ENCODE measurements at places on chromosomes 7 and 10.

GRCh38 chr10:78455236-78455635 is 421.6 kb downstream of the RPS24 start:
- no peak for DNase-seq

GRCh38 chr10:17847585-17848296 is 38.6 kb downstream of the MRC1 start:
- peak; percentile 48 for DNase-seq

DNA sequence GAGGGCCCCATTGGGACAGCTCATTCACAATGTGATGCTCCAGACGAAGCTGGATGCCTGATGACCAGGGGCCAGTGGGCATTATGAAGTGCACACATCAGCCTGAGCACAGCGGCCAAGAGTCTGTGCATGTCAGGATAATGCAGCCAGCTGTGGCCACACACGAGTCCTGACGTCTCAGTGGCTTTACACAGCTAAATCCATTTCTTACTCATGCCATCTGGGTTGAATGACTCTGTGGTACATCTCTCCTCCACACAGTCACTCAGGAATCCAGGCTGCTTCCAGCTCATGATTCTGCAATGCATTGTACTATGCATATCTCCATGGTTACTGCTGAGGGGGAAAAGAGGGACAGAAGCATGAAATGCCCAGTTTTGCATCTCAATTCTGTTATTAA is 123.6 kb downstream of the PRLHR start:
- no peak for DNase-seq

GRCh38 chr10:126263006-126263676 is 125.1 kb downstream of the ADAM12 start:
- DNase-seq = no peak

DNA sequence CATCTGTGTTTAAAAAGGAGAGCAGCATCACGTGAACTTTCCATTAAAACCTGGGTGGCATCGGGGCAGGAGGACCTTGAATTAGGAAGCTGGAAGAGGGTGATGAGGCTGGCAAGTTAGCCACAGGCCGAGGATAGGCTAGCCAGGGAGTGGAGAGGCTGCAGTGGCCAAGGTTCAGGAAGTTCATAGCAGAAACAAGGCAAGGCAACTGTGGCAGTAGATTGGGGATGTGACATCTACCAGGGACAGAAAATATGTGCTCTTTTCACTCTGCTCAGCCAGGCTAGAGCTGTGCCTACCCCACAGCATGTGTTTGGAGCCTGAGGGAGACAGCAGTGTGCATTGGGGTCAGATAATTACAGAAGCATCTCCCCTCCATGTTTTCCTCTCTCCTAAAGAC is 2.2 kb upstream of the INPP5F start:
- DNase-seq = no peak

DNA sequence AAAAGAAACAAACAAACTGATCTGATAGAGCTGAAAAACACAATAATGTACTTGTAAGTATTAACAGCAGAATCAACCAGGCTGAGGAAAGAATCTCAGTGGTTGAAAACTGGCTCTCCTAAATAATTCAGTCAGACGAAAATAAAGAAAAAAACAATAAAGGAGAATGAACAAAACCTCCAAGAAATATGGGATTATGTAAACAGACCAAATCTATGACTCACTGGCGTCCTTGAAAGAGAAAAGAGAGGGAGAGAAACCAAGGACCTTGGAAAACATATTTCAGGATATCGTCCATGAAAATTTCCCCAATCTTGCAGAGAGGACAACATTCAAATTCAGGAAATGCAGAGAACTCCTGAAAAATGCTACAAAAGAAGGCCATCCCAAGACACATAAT is 62.9 kb downstream of the FBXL13 start:
- no peak for DNase-seq

DNA sequence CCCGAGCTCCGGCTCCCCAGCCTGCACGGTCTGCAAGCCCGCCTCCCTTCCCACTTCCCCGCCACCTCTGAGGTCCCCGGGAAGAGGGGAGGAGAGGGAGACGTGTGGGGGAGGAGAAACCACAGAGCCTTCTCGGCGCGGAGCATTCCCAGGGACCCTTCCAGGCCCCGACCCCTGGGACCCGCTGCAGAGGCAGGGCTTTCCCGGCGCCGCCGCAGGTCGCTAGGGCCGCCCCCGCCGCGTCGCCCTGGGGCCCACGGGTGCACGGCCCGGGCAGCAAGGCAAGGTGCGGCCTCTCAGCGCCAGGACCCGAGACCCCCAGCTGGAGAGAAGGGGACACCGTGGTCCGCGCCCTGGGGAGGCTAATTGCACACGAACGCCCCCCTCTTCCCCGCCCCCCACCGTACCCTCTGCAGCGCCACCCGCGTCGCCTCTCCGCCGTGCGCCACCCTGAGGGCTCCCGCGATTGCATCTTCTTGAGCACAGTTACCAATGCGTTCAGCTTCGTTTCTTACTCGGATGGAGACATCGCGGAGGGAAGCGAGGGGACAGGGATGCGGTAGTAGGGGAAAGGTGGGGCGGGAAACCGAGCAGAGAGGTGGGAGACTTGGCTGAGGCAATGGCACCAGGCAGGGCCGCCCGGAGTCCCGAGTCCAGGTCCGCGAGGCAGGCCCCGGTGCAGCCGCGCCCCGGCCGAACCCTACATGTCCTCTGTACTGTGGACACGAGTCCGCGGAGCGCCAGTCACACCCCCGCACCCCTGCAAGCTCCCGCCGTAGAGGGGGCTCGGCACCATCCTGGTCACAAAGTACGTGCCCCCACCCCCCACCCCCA is 28.9 kb downstream of the SKIDA1 start:
- peak; percentile 61 for DNase-seq

Measured in midbrain (tissue), 1 donor.